Stimulated activated CD8-positive, alpha-beta memory T cell treated with anti-CD3 and anti-CD28 coated beads, Interleukin-15, amount 100 ng/mL, for 24 hours (primary cell): ENCODE measurements at places on chromosomes 16 and 17.

DNA sequence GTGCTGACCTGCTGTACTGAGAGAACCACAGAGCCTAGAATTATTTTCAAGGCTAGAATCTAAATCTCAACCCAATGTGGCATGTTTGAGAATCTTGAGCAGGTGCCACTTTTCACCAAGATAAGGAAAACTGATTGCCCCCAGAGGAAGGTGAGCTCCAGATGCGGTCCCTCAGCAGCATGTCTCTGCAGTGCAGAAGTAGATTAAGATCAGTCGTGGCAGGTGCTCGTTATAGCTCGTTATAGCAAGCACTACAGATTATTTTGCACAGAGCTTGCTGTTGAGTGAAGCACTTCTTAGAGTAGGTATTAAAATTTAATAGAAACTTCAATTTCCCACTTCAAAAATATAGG lies 176.0 kb downstream of the AATF start:
- DNase-seq: no peak

DNA sequence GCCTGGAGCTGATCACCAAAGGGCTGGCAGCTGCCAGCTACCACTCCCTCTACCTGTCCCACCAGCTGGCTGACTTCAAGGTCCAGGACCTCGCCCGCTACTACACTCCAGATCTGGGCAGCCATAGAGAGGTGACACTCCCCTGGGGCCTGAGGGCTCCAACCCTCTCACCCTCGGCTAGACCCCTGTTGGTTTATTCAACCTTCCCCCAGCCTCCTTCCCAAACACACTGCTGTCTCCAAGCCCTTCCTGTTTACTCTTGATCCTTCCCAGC lies 18.0 kb downstream of the ALOX12B start:
- DNase-seq: no peak

DNA sequence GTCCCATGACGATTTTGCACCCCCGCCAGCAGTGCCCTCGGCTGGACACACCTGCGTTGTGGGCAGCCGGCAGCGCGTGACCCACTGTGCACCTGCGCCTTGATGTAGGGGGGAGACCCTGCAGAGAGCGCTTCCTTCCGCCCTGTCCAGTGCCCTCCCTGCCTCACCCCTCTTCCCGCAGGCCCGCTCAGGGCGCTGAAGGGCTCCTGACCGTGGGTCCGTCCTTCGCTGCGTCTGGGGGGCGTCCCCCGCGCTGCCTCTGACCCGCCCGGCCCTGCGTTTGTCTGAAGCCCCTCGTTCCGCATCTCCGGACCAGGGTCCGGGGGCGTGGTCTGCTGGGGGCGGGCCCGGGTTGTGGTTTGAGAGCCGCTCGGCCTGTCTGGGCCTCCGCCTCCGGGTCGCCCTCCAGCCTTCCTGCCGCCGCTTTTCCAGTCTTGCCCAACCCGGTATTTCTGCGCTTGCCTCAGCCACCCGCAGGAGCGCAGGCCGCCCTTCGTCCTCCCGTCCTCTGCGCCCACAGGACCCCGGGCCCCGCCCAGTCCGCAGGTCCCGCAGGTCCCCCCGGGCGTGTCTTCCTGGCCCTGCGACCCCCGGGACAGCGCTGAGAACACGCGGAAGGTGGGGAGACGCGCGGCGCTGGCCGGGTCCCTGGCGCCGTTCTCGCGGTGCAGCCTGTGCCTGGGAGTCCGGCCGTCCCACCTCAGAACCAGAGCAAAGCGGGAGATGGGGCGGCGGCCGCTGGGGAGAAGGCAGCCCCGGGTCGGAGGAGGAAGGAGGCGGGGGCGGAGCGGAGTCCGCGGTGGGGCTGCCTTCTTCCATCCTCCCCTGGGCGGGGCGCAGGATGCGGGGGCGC lies 4.0 kb upstream of the IL17C start:
- no peak for DNase-seq

GRCh38 chr16:68289621-68290329 lies 21.0 kb downstream of the SLC7A6OS start:
- DNase-seq: no peak

DNA sequence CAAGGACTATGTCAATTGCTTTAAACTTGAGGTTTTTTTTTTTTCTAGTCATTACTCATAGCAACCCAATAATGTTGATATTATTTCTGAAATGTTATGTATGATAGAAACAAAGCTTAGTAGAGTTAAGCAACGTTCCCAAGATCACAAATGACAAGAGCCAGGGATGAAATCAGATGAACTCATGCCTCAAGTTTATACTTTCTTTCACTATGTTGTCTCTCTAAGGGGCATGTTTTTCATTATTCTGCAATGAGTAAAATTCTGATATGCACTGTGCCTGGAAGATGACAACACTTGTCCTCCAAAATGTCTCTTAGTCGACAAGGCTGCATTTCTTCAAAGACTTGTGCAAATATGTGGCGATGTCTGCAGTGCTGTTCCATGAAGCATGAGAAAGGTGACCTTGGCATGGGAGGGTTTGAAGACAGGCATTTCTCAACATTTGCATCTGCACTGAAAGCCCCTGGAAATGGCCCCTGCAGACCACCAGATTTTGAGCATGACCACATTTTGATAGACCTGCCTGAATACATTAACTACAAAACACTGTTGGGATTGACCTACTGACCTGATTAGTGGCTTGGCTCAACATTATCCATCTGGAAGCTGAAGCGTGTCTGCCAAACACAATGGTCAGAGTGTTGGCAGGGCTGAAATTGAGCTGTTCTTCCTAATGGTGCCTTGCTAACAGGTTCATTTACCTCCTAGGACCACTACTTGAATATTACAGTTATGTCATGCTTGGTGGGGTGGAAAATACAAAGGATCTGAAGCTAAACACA lies 1027.5 kb downstream of the CDH11 start:
- no peak for DNase-seq

- no peak for DNase-seq
These were observed 13.8 kb upstream of the BCAR1 start for GRCh38 chr16:75264999-75265910.

DNA sequence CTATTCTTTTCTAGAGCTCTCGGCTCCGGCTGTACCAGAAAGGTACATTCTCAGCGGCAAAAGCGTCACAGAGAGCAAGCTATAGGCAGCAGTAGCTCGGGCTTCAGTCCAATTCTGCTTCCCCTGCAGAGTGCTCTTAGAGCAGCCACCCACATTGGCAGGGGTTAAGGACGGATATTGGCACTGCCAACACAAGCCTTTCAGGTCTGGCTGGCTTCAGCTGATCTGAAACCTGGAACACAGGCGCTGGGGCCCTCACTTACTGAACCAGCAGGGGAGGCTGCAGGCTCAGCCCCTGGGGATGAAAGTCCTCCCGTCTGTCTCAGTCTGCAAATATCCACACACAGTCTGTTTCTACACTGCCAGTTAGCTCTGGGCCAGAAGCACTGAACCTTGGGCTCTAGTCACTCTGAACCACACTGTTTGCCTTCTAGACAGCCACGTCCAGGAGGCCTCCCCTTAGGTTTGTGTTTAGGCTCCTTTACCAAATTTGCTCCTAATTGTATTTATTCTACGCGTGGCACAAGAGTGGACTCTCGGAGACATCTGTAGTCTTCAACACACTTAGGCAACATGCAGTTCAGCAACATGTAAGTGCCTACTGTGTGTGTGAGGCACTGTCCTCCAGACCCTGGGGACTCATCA lies 40.1 kb downstream of the HIC1 start:
- DNase-seq: no peak

GRCh38 chr16:20850981-20851380 lies 44.7 kb downstream of the REXO5 start:
- DNase-seq: no peak

DNA sequence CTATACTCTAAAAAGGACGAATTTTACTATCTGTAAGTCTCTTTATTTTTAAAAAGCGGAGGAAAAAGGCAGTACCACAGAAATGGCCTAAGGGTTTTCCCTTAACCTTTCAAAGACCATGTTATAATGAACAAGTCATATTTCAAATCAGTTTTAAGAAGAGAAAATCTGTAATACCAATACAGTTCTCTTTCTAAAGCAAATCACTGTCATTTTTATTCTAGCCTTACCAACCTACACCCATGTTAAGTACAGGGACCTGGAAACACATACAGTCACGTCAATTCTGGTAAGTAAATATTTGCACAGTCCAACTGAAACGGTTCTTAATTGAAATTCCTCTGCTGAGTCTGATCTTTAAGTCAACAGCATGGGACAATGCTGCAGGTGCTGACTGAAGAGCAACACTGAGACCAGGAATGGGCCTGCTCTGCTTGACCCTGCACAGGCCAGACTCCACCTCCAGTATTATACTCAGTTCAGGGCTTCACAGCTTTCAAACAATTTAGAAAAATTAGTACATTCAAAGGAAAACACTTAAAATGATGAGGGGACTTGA lies 20.2 kb downstream of the MBTPS1 start:
- DNase-seq: no peak

DNA sequence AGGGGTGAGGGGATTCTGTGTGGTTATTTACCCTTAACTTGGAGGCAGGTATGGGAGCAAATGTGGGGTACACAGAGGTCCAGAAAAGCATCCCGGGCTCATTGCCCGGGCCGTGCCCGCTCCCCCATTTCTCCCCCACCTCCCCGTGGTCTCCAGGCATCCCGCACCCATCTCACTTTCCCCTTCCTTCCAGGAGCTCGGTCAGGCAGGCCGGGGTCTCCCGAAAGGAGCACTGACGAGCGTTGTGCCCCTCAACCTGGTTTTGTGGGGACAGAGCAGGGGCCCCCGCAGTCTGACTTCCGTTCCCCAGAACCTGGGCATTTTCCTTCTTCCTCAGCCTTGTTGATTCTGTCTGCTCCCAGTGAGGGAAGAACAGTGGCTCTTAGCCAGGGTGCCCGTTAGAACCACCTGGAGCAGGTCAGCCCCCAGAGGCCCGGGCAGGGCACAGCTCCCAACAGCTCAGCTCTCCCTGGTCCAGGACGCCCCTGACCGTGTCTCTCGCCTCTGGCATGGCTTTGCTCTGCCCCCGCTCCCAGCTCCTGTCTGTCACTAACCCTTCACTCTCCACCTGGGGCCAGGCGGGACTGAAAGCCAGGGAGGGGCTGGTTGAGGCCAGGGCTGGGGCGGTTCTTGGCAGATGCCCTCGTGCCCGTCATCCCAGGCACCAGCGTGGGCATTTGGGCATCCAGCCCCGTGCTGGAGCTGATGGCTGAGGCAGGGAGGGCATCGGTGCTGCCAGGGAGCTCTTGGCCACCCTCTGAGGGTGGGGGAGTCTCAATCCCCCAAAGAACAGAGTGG lies 12.5 kb upstream of the NUDT16L1 start:
- no peak for DNase-seq

DNA sequence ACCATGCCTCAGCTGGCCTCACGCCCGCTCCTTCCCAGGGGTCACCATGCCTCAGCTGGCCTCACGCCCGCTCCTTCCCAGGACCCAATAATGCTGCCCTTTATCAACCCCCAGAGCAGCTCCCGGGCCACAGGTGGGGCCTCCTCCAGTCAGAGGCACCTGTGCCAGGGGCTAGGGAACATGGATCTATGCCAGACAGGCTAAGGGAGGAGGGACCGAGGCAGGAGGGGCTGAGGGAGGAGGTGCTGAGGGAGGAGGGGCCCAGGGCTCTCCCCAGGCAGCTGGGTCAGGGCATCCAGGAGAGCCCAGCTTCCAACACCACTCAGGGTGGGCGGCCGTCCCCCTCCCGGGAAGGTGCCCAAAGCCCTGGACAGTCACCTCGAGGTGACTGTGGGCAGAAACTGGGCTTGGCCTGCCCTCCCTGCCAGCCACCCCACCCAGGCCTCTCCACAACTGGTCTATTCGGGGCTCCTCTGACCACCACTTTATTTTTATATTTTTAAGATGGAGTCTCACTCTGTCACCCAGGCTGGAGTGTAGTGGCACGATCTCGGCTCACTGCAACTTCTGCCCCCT lies 19.4 kb downstream of the UTS2R start:
- no peak for DNase-seq

GRCh38 chr16:19472482-19472881 lies 49.4 kb downstream of the GDE1 start:
- DNase-seq: no peak

DNA sequence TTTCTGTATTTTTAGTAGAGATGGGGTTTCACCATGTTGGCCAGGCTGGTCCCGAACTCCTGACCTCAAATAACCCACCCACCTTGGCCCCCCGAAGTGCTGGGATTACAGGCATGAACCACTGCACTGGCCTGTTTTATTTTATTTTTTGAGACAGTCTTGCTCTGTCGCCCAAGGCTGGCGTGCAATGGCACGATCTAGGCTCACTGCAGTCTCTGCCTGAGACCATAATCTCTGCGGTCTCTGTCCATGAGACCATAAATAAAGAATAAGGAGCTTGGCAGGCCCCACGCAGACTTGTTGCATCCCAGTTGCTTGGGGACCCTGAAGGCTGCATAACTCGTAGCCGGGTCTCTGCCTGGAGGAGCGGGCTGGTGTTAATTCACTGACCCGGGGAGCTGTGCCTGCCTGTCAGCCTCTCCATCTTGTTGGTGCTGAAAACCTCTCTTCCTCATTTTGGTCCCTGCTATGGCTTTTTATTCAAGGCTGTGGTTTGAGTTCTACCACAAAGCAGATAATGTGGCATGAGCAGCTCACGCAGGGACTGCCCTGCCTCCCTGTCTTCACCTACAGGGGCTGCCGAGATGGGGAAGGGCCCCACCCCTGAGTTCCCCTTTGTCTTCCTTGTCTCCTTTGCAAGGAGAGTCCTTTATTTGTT lies 82.1 kb downstream of the MSI2 start:
- DNase-seq: no peak

- DNase-seq: no peak
These were observed 103.6 kb downstream of the RMI2 start for GRCh38 chr16:11448796-11449416.

GRCh38 chr17:81550830-81551457 lies 1.2 kb downstream of the FAAP100 start:
- DNase-seq: no peak
